ENCODE measurements at places on chromosomes 4 and X. TPM values are rescaled to one million over a fixed set of nuclear protein-coding genes. Genes with fewer than 3 reads are reported as not detected.

FAM133A gene
- not detected for total RNA-seq

KIT gene
- total RNA-seq = 9.4 TPM

CNKSR2 gene
- total RNA-seq = 0.96 TPM

REPS2 gene
- 0.04 TPM for total RNA-seq

ENAM gene
- total RNA-seq = not detected

CFAP97 gene
- total RNA-seq = 28.9 TPM

DNA sequence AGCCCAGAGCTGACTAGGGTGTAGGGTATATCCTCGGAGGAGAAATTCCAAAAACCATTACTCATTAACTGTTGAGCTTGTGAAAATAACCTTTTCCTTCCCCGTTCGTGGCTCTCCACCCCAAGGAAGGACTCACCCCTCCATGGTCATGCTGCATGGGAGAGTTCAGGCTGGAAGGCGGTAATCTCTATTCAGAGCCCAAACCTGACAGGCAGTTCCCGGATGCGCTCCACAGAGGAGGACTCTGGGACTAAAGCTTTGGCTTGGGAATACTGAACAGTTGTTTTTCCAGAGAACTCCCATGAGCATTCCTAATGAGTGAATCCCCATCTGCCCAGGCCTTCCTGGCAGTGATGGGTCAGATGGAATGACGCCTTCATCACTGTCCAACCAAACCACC, 125.4 kb downstream of the BCOR start:
- no peak overlapping the region for H3K27ac ChIP-seq
- no peak overlapping the region for H3K4me3 ChIP-seq
- H3K4me1 ChIP-seq = no peaks in the 10 kb centered on the region
- no peaks in the 10 kb centered on the region for H3K27me3 ChIP-seq

GRCh38 chr4:134935320-134935719, 733.7 kb upstream of the PABPC4L start:
- H3K36me3 ChIP-seq = no peaks in the 10 kb centered on the region
- no peak overlapping the region for H3K27ac ChIP-seq
- no peaks in the 10 kb centered on the region for H3K4me1 ChIP-seq
- peak; percentile 26 for DNase-seq
- H3K4me3 ChIP-seq = no peak overlapping the region

DNA sequence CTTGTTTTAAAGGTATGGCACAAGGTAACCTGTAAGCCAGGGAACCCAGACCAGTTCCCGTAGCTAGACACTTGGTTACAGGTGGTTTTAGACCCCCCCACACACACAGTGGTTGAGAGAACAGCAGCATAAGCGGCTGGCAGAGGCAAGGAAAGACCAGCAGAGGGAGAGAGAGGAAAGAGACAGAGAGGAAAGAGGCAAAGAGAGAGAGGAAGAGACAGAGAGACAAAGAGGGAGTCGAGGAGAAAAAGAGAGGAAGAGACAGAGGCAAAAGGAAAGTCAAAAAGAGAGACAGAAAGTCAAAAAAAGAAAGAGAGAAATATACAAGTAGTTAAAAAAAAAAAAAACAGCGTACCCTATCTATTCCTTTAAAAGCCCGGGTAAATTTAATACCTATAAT, 19.5 kb upstream of the PCSK1N start:
- H3K4me1 ChIP-seq = no peaks in the 10 kb centered on the region
- H3K4me3 ChIP-seq = no peak overlapping the region
- no peak overlapping the region for H3K27ac ChIP-seq
- no peaks in the 10 kb centered on the region for H3K36me3 ChIP-seq
- H3K27me3 ChIP-seq = no peaks in the 10 kb centered on the region

GRCh38 chr4:25861951-25862410, 807 bp downstream of the SEL1L3 start:
- peak overlapping the region; percentile 76 for H3K27ac ChIP-seq
- peaks cover 22% of the 10 kb centered on the region for H3K4me1 ChIP-seq
- H3K27me3 ChIP-seq = no peaks in the 10 kb centered on the region
- peak; percentile 50 for DNase-seq
- peak overlapping the region; percentile 87 for H3K4me3 ChIP-seq

DNA sequence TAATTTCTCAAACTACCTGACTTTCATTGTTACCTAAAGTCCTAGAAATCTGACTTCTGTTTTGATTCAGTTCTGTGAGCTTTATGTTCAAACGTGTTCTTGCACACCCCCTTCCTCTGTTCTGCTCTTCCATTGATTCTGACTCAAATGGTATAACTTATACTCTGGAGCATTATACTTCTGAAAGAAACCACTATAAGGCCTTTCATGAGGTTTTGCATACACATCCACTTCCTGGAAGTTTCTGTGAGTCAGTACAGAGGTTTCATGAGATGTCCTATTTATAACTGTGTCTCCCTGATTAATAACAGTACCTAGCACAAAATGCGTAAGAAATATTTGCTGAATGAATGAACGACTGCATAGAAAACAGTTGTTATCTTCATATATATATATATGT, 540.2 kb upstream of the CT83 start:
- no peaks in the 10 kb centered on the region for H3K4me1 ChIP-seq
- H3K27me3 ChIP-seq = no peaks in the 10 kb centered on the region
- no peaks in the 10 kb centered on the region for H3K36me3 ChIP-seq
- no peak for DNase-seq
- no peak overlapping the region for H3K27ac ChIP-seq

DNA sequence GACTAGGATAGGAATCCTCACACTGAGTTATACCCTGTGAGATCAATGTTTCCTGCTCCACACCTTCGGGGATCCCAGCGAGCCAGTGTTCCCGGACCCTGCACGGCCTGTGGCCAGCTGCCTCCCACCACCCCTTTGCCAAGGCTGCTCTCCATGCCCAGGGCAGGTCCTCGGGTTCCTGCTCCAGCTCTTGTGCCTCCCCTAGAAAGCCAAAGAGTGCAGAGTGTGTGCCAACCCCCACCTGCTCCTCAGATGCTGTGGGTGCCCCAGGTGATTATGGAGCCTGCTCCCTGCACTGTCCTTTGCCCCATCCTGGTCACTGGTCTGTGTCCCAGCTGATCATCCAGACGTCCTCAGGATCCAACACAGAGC, 246.4 kb downstream of the AFAP1 start:
- DNase-seq = no peak
- no peaks in the 10 kb centered on the region for H3K4me1 ChIP-seq
- H3K4me3 ChIP-seq = no peak overlapping the region
- H3K27me3 ChIP-seq = peaks cover under 1% of the 10 kb centered on the region
- H3K27ac ChIP-seq = no peak overlapping the region

DNA sequence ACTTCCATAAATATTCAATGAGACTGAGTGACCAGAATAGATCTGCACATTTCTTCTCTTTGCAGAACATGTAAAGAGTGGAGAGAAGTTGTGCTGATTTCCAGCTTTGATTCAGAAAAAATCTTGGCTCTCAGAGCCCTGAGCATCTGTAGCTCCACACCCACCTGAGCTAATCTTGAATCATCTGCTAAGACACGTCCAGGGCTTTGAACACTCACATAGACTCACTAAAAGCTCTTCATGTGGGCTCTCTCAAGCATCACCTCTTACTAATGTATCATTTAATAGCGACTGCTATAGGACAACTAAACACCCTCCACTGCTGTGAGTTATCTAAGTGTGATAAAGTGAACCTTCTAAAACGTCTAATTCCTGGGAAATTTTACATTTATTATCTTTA, 147.7 kb upstream of the GRIA3 start:
- H3K27me3 ChIP-seq = no peaks in the 10 kb centered on the region
- DNase-seq = no peak
- H3K27ac ChIP-seq = no peak overlapping the region
- H3K4me1 ChIP-seq = no peaks in the 10 kb centered on the region
- H3K4me3 ChIP-seq = no peak overlapping the region

DNA sequence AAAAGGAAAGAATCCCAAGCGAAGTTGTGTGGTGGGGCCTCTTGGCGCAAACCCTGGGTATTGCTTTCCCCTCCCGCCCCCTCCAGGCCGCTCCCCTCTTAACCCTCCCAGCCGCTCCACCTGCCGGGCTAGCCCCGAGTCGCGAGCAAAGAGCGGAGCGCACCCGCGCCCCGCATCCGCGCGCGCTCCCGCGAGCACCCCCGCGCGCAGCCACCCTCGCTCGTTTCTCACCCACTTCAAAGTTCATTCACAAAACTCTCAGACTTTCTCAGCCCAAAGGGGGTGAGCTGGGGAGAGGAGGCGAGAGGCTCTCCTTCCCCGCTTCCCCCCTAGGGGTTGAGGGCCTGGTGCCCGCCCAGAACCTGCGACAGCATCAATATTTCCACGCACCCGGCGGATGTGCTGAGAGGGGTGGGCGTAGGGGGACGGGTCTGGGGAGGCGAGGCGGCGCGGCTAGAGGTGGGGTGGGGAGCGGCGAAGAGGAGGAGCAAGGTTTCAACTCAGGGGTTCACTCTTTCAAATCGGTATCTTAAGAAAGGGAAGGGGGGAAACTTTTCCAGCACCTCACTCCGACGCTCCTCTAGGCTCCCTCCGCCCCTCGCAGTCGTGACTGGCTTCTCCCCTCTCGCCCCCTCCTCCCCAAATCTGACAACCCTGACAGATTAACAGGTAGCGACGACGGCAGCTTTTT, 1.8 kb downstream of the MAML3 start:
- peak overlapping the region; percentile 64 for H3K4me3 ChIP-seq
- peak overlapping the region; percentile 88 for H3K27ac ChIP-seq
- H3K27me3 ChIP-seq = no peaks in the 10 kb centered on the region
- no peaks in the 10 kb centered on the region for H3K36me3 ChIP-seq
- H3K4me1 ChIP-seq = peaks cover 6% of the 10 kb centered on the region

DNA sequence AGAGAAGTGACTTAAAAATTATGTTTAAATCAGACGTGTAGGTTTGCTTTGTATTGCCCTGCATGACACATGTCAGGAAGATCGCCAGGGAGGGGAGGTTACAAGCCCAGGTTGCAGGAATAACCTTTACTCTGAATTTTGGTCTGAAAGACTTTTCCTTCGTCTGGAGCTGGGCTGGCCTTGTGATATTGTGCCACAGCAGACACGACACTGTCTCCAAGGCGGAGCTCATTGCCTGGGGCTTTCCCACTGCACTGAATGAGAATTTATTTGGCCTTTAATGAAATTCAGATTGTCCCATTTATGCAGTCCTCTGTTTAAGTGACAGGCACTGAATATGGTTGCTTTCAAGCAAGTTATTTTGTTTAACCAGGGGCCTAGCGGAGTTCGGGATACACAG, 45.1 kb downstream of the RHOH start:
- DNase-seq = no peak
- no peak overlapping the region for H3K4me3 ChIP-seq
- H3K36me3 ChIP-seq = peaks cover 62% of the 10 kb centered on the region
- peaks cover 11% of the 10 kb centered on the region for H3K4me1 ChIP-seq
- H3K27ac ChIP-seq = no peak overlapping the region

Measured in A673 (cell line).